SW 1271 (cell line): ENCODE measurements at places on chromosomes 1 and 21.
A peak's percentile ranks its signal among the peaks of the same experiment; 100 is the strongest.

DNA sequence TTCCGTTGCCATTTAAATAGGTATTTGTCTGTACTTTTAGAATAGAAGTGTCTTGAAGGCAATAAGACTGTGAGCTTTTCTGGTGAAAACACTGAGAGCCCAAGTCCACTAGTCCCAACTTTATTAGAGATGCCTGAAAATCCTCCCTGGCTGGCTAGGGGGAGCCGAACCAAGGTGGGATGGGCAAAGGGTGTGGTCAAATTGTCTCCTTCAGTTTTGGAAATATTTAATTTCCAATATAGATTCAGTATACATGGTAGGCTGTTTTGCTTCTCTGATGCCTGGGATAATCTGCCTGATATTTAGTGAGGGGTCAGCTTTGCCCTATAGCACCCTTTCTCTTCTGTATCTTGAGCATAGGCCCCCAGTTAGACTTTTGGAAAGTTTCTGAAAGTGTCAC is 3.5 kb downstream of the ROR1 start:
- DNase-seq: no peak

DNA sequence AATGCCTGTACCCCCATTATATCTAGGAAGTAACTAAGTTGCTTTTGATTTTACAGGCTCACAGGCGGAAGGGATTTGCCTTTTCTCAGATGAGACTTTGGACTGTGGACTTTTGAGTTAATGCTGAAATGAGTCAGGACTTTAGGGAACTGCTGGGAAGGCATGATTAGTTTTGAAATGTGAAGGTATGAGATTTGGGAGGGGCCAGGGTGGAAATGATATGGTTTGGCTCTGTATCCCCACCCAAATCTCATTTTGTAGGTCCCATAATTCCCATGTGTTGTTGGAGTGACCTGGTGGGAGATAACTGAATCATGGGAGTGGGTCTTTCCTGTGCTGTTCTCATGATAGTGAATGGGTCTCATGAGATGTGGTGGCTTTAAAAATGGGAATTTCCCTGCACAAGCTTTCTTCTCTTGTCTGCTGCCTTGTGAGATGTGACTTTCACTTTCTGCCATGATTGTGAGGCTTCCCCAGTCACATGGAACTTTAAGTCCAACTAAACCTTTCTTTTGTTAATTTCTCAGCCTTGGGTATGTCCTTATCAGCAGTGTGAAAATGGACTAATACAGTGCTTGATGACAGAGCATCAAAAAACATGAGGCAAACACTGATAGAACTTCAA is 1119.5 kb downstream of the PLA2G4A start:
- no peak for DNase-seq

- no peak for DNase-seq
Measured at GRCh38 chr1:211538287-211538686, 40.7 kb downstream of the SLC30A1 start.

GRCh38 chr1:59298026-59298583 is 1.2 kb downstream of the FGGY start:
- DNase-seq: no peak

- DNase-seq: no peak
Measured at GRCh38 chr1:66315671-66316070, 218.3 kb upstream of the SGIP1 start.

DNA sequence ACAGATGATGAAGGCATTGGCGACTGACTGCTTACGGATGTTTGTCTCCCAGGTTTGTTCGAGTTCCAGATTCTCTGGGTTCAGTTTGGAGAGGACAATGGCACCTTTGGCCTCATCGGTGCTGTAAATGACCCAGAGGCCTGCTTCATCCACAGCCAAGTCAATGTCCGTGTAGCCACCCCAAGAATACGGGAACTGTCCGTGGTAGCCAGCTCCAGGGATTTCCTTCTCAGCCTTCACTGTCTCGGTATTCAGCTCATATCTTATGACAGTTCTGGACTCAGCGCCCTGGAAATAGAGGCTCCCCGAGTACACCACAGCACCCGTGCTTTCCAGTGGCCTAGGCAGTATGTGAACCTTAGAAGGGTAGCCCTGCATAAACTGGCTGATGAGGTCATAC is 14.1 kb downstream of the MYOCOS start:
- DNase-seq: no peak

DNA sequence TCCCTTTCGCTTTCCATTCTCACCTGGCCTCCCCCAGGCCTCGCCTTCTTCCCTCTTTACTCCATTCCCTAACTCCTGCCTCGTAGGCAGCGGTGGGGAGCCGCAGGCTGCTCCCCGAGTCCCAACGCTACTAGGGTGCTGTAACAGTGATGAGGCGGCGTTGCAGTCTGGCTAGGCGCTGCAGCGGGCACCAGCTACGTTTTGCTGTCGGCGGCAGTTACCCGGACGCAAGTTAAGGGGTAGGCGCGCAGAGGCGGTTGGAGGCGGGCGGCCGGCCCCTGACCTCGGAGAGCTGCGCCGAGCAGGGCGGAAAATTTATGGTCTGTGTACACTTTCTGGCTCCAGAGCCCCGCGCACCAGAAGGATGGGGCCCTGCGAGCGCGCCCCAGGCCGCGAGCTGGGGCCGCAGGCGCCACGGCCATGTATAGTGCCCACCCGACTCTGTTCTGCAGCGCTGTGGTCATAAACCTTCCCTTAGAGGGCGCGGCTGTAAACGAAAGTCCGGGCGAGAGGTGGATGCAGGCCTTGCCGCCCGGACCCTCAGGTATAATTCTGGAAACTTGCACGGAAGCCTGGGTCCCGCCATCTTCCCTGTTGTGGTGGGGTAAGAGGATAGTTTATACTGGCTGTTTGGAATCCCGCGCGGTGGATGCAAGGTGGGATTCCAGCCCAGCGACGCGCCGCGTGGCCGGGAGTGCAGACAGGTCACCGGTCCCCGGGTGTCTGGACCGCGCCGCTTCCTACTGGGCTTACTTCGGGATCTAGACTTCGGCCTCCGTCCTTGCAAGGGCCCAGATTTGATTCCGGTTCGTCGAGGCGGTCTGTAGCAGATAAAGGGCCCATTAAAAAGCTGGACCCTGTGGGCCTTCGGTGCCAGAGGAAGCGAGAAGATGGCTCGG is 15.0 kb downstream of the HLX start:
- no peak for DNase-seq

- no peak for DNase-seq
Measured at GRCh38 chr21:34813266-34813894, 144.6 kb downstream of the CLIC6 start.

DNA sequence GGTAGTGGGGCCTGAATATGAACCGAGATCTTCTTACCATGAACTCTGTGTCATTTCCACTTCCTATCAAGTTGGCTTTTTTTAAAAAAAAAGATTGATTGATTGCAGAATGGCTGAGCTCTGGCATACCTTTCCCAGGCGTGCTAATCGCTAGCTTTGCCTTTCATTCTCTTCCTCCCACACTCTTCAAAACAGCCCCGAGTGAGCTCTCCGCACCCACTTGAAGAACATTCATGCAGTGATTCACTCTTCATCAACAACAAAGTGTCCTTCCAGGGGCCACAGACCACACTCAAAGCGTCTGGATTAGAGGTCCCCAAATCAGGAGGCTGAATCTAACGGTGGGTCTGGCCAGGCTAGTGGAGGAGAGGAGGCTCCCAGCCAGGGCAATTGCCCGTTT is 96.3 kb upstream of the GALNT2 start:
- DNase-seq: no peak

DNA sequence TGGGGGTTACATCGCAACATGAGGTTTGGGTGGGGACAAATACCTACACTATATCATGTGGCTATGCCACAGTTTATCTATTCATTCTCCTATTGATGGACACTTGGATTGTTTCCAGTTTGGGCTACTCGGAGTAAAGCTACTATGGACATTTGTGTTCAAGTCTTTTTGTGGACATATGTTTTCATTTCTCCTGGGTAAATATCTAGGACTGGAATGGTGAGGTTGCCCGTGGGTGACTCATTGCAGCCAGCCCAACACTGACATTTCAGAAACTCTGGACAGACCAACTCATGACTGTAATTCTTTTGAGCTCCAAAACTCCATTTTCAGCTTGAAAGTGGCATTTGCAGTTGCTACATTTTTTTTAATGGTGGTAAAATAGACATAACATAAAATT is 82.7 kb downstream of the KAZN start:
- no peak for DNase-seq

DNA sequence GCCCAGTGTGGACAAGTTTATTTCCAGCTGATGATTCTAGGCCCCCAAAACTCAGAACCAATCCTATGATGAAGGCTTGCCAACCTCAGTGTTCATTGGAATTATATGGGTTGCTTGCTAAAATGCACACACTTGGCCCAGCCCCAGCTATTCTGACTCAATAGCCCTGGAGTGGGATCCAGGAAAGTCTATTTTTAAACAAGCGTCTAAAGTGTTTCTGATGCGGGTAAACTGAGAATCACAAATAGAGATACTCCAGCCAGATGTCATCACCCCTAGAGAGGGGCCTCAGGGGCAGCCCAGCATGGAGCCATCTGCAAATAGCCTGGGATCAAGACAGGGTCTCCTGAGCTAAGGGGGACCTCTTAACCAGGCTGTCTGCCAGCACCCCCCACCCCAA is 46.0 kb downstream of the PKP1 start:
- no peak for DNase-seq

- DNase-seq: no peak
Measured at GRCh38 chr1:178973652-178974101, 52.0 kb upstream of the FAM20B start.

DNA sequence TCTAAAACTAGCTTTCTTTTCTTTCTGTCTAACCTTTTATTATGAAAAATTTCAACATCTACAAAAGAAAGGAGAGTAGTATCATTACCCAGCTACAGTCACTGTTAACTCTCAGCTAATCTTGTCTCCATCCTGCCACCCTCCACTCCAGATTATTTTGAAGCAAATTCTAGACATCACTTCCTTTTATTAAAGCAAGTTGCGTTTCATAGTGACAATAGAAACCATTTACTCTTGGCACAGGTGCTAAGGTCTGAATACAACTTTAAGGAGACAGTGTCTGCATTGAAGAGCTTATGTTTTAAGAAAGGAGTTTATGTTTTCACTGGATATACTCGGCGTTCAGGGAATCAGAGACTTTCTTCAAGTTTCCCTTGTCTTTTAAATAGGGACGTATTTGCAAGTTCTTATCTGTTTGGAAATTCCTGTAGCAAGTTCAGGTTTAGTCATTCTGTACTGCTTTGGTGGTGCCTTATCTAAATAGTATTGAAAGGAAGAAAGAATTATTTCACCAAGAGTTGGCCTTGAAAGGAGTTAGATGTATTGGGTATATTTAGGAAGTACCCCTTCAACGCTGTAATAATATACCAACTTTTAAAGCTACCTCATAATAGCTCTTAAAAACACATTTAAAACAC is 42.7 kb downstream of the ITSN1 start:
- DNase-seq: no peak

DNA sequence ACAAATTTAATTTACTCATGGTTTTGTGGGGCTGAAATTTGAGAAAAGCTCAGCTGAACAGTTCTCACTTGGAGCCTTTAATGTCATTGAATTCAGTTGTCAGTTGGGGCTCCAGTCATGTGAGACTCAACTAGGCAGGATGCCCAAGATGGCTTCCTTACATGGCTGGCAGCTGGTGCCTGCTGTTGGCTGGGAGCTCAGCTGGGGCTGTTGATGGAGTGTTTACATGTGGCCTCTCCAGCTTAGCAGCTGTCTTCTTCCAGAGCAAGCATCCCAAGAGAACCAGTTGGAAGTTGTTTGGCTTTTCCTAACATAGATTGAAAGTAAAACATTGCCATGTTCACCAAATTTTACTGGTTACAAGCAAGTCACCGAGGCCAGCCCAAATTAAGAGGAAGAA is 81.8 kb upstream of the KCNA3 start:
- no peak for DNase-seq

- no peak for DNase-seq
Measured at GRCh38 chr1:31216016-31216415, 23.7 kb downstream of the NKAIN1 start.

DNA sequence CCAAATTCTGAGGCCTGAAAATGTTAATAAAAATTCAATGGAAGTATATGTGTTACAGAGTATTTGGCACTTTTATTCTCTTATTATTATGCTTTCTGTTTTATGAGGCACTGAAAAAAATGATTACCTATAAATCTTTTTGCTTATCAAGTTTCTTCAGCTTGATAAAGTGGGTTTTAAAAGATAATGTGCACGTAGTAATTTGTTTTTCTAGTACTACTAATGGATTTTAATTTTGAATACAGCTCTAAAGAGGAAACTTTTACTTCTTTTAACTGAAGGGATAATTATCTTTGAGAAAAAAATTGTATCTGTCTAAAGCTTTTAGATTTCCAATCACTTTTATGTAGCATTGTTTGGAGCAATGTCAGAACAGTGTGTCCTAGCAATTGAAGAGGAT is 211.4 kb upstream of the L1TD1 start:
- no peak for DNase-seq

GRCh38 chr1:175171036-175171913 is 21.3 kb downstream of the KIAA0040 start:
- no peak for DNase-seq

DNA sequence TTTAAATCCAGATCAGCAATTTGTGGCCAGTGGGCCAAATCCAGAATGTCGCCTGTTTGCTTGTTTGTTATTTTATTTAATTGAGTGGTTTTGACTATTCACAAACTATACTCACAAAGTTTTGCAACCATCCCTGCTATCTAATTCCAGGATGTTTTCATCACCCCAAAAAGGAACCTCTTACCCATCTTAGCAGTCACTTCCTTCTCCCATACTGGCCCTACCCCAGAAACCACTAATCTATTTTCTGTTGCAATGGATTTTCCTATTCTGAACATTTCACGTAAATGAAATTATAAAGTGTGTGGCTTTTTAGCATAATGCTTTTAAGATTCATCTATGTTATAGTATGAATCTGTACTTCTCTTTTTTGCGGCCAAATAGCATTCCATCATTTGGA is 41.3 kb downstream of the WDTC1 start:
- DNase-seq: no peak

DNA sequence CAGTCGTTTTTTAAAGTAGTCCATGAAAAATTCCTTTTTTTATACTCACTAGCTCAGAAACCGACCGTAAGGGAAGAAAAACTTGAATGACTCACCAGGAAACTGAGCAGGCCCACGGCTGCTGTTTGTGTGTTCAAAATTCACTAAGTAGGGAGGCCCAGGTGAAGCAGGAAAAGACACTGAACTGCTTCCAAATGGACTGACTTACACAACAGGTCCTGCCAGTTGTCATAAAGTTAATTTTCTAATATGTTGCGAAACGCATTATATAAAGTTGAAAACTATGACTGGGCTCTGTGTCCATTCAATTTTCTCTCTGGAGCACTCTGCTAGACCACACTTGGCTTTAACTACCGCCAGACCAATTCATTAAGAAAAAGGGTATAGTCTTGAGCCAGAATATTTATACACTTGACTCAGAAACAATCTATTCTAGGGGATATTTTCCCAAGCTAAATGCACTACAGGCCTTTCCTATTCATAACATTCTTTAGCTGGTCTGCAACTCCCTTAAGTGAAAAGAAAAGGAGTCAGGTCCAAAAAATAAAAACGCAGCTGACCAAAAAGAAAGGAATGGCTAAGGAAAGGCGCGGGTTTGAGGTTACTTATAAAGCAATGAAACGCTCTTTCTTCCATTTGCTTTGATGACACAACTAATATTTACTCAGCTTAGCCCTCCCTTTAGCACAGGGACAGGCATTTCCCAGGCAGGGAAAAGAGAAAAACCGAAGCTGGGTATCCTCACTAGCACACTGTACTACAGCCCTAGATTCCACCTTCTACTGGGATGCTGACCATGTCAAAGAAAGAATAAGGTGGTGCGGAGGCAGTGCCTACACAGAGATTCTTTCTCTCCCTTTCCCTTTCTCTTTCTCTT is 306.3 kb upstream of the ESRRG start:
- DNase-seq: peak; percentile 15

GRCh38 chr21:27380303-27380702 is 413.4 kb upstream of the ADAMTS5 start:
- no peak for DNase-seq

GRCh38 chr1:178324003-178324402 is 172.8 kb downstream of the CLEC20A start:
- no peak for DNase-seq
